ENCODE measurements at places on chromosomes 1 and 21. TPM values are rescaled to one million over a fixed set of nuclear protein-coding genes. Genes with fewer than 3 reads are reported as not detected.

Gene RGSL1
- total RNA-seq, result not detected

Gene FMO5
- 95.9 TPM for total RNA-seq

Gene SPRR1B
- not detected for total RNA-seq

Gene GPR25
- 0.32 TPM for total RNA-seq

GRCh38 chr21:46608672-46609111 lies 3.8 kb upstream of the S100B start:
- no peak overlapping the region for H3K4me3 ChIP-seq
- H3K27me3 ChIP-seq, result no peaks in the 10 kb centered on the region
- peaks cover 15% of the 10 kb centered on the region for H3K4me1 ChIP-seq

- DNase-seq, result no peak
- H3K36me3 ChIP-seq, result no peaks in the 10 kb centered on the region
- H3K27me3 ChIP-seq, result no peaks in the 10 kb centered on the region
These were observed 1052.8 kb downstream of the BRINP3 start for GRCh38 chr1:189424746-189425331.

DNA sequence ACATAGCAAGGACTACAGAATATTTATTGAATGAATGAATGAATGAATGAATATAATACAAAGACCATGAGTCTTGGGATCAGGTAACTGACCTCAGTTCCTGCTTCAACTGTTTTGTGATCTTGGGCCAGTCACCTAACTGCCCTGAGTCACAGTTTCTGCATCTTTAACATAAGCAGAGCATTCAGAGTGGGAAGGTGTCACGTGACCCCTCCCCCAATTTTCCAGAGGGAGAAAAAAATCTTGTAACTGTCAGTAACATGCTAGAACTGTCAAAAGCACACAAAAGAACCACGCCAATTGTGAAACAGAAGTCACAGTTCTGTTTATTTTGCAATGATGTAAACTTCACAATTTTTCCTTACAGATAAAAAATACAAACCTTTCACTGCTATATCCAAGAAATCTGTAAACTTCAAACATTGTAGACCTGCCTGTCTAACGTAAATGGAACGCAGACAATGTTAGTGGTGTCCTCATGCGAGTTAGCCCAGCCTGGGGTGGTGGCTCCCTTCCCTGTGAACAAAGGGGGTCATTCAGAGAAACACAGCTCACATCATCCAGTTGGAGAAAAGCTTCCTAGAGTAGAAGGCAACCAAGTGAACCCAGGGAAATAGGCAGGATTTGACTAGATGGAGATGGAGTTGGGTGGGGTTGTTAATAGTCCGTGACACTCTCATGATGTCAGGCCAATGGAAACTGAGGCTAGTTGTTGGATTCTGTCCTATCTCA lies 211.8 kb upstream of the ZC3H12A start:
- DNase-seq, result no peak
- no peaks in the 10 kb centered on the region for H3K36me3 ChIP-seq
- H3K4me1 ChIP-seq, result no peaks in the 10 kb centered on the region
- no peak overlapping the region for H3K27ac ChIP-seq

GRCh38 chr1:41006942-41007865 lies 14.3 kb downstream of the SLFNL1 start:
- H3K4me1 ChIP-seq, result peaks cover 16% of the 10 kb centered on the region
- no peak overlapping the region for H3K27ac ChIP-seq
- H3K27me3 ChIP-seq, result no peaks in the 10 kb centered on the region
- no peak for DNase-seq
- no peak overlapping the region for H3K4me3 ChIP-seq

DNA sequence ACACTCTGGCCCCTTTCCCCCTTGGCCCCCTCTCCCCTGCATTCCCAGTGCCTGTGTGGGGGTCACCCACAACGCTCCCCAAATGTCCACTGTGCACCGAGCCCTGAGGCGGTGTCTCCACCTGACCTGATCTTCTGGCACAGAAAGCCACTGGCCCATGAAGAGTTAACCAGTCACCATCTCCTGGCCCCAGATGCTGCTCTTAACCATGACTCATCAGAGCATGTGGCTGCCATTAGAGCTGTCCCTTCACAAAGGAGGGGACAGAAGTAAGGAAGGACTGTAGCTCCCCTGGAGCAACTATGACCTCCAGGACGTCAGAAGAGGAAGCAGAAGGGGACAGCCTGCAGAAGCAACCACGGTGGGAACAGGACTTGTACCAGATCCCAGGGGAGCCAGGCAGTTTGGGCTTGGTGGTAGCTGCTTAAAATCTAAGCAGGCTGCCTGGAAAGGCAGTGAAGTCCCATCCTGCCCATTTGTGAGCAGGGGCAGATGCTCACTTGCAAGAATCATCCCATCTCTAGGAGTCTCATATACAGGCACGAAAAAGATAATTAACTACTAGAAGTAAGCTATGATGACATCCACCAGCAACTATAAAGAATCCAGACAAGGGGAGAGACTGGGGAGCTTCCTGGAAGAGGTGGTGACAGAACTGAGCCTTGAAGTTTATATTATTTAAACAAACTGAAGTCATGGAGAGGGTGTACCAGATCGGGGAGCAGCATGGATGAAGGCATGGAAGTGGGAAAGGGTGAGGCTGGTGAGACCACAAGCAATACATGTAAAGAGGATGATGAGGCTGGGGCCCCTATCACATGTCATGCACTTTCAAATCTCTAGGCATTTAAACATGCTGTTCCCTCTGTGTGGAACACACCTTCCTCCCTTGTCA lies 1.1 kb upstream of the TTC39A start:
- H3K27me3 ChIP-seq, result peaks cover 3% of the 10 kb centered on the region
- no peaks in the 10 kb centered on the region for H3K36me3 ChIP-seq
- H3K27ac ChIP-seq, result no peak overlapping the region
- DNase-seq, result no peak
- peak overlapping the region; percentile 49 for H3K4me3 ChIP-seq
- peaks cover 4% of the 10 kb centered on the region for H3K4me1 ChIP-seq

- H3K4me3 ChIP-seq, result no peak overlapping the region
- H3K27me3 ChIP-seq, result no peaks in the 10 kb centered on the region
- no peak overlapping the region for H3K27ac ChIP-seq
- no peaks in the 10 kb centered on the region for H3K4me1 ChIP-seq
These were observed 96.0 kb downstream of the NOS1AP start for GRCh38 chr1:162165528-162165927.

DNA sequence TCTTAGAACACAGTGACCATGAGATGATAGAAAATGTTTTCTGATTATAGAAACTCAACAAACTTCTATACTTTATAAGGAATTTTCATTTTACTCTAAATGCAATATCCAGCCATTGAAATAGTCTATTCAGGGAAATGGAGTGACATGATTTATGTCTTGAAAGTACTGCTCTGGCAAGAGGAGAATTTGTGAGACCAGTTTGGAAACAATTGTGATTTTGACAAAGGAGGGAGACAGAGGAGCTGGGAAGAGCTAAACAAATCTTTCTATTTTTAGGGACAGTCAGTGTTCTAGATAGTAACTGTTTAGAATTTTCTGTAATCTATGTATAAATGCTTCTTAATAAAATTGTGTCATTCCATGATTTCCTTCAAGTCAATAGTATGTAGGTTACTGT lies 252.3 kb downstream of the FMN2 start:
- H3K27ac ChIP-seq, result no peak overlapping the region
- no peaks in the 10 kb centered on the region for H3K27me3 ChIP-seq
- no peaks in the 10 kb centered on the region for H3K4me1 ChIP-seq
- no peak overlapping the region for H3K4me3 ChIP-seq
- DNase-seq, result no peak

DNA sequence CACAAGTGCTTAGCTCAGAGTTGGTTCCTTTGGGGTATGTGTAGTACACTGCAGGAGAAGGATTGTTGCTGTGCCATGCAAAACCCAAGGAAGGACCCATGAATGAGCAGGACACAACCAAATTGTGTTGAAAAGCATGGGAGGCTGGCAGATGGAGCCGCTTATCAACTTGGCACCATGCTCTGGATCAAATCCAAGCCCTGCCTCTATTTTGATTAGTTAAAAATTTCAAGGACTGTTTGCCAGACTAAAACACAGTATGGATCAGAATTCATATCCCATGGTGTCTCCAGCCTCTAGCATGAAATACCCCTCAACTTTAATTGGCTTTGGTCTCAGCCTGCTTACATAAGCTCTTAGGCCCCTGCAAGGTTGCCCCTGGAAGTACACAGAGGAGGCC lies 27.8 kb downstream of the CCDC185 start:
- H3K4me1 ChIP-seq, result no peaks in the 10 kb centered on the region
- H3K27me3 ChIP-seq, result no peaks in the 10 kb centered on the region
- H3K36me3 ChIP-seq, result no peaks in the 10 kb centered on the region

GRCh38 chr1:234987415-234988154 lies 141.1 kb downstream of the TOMM20 start:
- H3K27ac ChIP-seq, result peak overlapping the region; percentile 91
- no peaks in the 10 kb centered on the region for H3K36me3 ChIP-seq
- H3K4me1 ChIP-seq, result peaks cover 49% of the 10 kb centered on the region
- no peak overlapping the region for H3K4me3 ChIP-seq
- H3K27me3 ChIP-seq, result no peaks in the 10 kb centered on the region

DNA sequence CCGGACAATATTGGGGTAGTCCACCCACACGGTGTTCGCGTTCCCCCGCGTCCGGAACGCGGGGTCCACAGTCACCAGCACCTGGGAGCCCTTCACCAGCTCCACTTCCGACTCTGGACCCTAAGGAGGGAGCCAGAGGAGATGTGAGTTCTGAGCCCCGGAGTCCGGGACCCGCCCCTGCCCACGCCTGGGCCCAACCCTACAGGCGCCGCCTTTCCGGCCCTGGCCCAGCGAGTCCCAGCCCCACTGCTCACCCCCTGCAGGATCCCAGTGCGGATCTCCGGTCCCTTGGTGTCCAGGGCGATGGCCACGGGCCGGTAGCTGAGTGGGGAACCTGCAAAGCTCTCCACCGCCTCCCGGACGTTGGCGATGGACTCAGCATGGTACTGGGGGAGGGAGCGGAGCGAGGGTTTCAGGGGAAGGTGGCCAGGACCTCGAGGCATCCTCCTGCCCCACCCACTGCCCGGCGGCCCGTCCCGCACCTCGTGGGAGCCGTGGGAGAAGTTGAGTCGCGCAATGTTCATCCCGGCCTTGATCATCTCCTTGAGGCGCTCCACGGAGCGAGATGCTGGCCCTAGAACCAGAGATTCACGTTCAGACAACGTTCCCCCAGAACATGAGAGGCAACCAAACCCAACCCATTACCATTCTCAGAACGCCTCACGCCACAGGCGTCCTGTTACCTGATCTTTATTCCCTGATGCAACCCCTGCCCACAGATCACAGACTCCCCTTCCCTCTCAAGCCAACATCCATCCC lies 5.9 kb downstream of the PKLR start:
- no peak overlapping the region for H3K27ac ChIP-seq
- H3K27me3 ChIP-seq, result peaks cover 34% of the 10 kb centered on the region
- H3K36me3 ChIP-seq, result no peaks in the 10 kb centered on the region
- no peak for DNase-seq
- H3K4me1 ChIP-seq, result no peaks in the 10 kb centered on the region
- no peak overlapping the region for H3K4me3 ChIP-seq

DNA sequence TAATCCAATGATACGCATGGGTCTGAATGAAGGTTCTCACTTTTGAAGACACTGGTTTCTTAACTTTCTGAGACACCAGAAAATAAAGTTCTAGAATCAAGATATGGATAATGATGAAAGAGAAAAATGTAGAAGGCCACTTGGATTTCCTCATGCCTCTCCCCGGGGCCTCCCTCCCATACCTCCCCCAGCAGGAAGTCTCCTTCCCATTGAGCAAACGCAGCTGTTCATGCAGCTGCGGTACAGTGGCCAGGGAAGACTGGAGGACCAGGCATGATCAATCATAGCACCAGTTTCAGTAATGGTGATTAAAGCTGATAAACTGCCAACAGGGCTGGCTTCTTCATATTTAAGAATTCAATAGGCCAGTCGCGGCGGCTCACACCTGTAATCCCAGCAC lies 10.9 kb upstream of the UBR4 start:
- peaks cover 93% of the 10 kb centered on the region for H3K36me3 ChIP-seq
- no peaks in the 10 kb centered on the region for H3K27me3 ChIP-seq
- no peaks in the 10 kb centered on the region for H3K4me1 ChIP-seq
- H3K4me3 ChIP-seq, result no peak overlapping the region

DNA sequence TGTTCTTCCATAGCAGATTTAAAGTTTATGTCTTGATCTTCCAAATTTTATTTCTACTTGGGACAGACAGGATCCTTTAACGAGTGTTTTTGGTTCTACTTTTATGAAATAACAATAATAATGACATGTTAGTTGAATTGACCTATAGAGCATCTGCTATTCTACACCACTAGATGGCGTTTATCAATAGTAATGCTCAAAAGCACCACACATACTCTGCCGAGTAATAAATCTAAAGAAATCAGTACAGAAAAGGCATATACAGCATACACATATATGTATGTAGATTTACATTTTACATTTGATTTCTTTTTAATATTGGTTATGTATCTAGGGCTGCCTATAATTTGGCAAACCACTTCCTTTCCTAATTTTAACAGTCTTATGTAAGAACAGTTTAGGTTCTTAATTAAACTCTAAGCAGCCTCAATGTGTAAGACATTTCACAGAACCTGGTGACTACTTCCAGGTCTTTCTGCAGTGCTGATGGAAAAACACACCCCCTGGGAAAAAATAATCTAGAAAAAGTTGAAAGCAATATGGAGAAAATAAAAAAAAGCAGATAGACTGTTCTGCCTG lies 5.9 kb upstream of the SIPA1L2 start:
- no peak overlapping the region for H3K27ac ChIP-seq
- H3K4me1 ChIP-seq, result peaks cover 9% of the 10 kb centered on the region
- no peak overlapping the region for H3K4me3 ChIP-seq
- no peaks in the 10 kb centered on the region for H3K36me3 ChIP-seq
- H3K27me3 ChIP-seq, result no peaks in the 10 kb centered on the region

DNA sequence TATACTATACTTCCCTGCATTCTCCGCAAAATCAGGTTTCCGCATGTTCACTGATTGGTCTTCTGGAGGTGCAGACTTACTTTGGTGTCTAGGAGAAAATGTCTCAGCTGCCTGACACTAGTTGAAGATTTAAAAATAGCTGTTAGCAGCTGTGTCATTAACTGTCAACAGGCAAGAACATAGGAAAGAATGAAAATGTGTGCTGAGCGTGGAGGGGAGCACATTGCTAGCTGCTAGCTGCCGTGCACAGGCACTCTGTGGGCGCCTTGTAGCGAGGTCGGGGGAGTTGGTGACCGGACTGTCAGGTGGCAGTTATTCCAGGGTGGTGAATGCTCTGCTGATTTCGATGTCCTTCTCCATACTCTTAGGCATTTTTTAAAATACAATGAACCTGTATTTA lies 5.2 kb downstream of the FAAH start:
- H3K4me3 ChIP-seq, result no peak overlapping the region
- H3K27me3 ChIP-seq, result peaks cover 5% of the 10 kb centered on the region
- peaks cover 18% of the 10 kb centered on the region for H3K4me1 ChIP-seq
- H3K36me3 ChIP-seq, result no peaks in the 10 kb centered on the region
- H3K27ac ChIP-seq, result no peak overlapping the region

GRCh38 chr1:80444171-80444570 lies 1356.6 kb upstream of the ADGRL2 start:
- no peaks in the 10 kb centered on the region for H3K36me3 ChIP-seq
- H3K27me3 ChIP-seq, result no peaks in the 10 kb centered on the region
- H3K27ac ChIP-seq, result no peak overlapping the region
- H3K4me3 ChIP-seq, result no peak overlapping the region

GRCh38 chr1:3884966-3885365 lies 15.1 kb downstream of the C1orf174 start:
- H3K4me3 ChIP-seq, result no peak overlapping the region
- no peak overlapping the region for H3K27ac ChIP-seq
- H3K27me3 ChIP-seq, result no peaks in the 10 kb centered on the region
- peaks cover 55% of the 10 kb centered on the region for H3K36me3 ChIP-seq
- H3K4me1 ChIP-seq, result no peaks in the 10 kb centered on the region
